ENCODE measurements at places on chromosomes 1 and 21. TPM values are rescaled to one million over a fixed set of nuclear protein-coding genes. Genes with fewer than 3 reads are reported as not detected.
A peak's percentile ranks its signal among the peaks of the same experiment; 100 is the strongest.

DNA sequence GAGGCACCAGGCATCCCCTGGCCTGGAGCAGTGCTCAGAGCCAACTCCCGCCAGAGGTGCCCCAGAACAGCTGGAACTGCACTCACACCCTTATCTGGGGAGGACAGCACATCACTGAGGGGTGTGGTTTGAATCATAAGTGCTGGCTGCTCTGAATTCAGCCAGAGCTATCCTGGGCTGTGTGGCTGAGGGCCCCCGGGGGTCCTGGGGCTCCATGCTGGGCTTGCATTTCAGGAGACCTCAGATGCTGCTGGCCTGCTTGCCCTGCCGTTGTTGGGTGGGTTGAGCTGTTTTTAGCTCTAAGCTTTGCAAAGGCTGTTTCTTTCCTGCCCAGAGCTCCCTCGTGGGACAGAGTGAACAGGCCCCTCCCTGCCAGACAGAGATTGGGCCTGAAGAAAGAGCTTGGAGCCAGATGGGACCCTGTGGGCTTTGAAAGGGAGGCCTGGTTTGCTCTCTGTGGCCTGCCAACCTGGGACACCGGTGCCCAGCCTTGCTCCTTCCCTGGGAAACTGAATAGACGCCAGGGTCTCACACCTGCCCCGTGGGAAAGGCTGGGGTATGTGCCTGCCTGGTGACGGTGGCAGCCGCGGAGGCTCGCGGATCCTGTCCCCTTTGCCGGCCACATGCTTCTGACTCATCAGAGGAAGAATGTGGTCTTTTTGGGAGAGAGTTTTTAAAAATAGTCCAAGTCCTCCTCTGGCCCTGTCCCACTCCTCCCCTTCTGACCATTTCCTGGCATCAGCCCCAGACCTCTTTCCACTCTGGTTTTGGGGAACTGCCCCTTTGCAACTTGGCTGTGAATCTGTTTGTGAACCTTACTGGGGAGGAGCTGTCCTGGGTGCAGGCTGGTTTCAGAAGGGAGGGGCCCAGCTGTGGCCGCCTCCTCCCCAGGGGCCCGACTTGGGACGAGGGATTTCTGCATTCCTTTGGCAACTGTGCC, 30.0 kb downstream of the ARHGEF10L start:
- H3K27me3 ChIP-seq = peaks cover 6% of the 10 kb centered on the region
- H3K4me3 ChIP-seq = no peak overlapping the region
- H3K27ac ChIP-seq = peak overlapping the region; percentile 91
- peak; percentile 49 for DNase-seq
- no peaks in the 10 kb centered on the region for H3K36me3 ChIP-seq

The LCA5L gene
- polyA plus RNA-seq = 4.0 TPM

DNA sequence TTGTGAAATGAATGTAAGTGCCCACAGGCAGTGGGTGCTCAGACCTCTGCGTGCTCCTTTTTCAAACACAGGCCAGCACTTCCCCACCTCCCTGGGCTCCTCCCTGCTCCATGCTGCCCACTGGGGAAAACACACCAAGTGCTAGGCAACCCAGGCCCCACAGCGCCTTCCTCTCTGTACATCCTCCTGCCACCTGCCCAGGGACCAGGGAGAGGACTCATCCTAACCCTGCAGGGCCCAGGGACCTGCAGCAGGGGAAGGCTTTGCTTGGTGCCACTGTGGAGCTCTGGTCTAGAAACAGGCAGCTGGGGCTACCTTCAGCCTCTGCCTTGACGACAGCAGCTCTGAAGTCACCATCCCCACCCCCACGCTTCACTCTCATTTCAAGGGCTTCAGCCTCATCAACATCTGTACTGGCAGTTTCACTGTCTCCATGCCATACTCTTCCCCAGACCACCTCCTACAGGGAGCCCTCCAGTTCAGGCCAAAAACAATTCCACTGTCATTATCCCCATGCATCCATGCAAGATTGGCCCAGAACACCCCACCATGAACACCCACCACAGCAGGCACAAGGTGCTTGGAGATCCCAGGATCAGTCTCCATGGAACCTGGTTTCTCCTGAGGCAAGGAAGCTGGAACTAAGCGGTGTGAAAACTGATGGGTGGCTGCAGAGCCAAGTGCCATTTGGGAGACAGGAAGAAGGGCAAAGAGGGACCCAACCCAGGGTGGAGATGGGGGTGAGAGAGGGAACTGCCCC, 1.1 kb downstream of the IGSF8 start:
- H3K4me1 ChIP-seq = peaks cover 41% of the 10 kb centered on the region
- no peak for DNase-seq
- no peak overlapping the region for H3K27ac ChIP-seq

- H3K27me3 ChIP-seq = no peaks in the 10 kb centered on the region
- peak overlapping the region; percentile 94 for H3K27ac ChIP-seq
- H3K36me3 ChIP-seq = no peaks in the 10 kb centered on the region
- H3K4me1 ChIP-seq = peaks cover 57% of the 10 kb centered on the region
- H3K4me3 ChIP-seq = peak overlapping the region; percentile 93
Observed at GRCh38 chr1:26697431-26697977, 1.7 kb downstream of the ARID1A start.

GRCh38 chr1:40649592-40649930, 15.9 kb downstream of the RIMS3 start:
- H3K36me3 ChIP-seq = no peaks in the 10 kb centered on the region
- peaks cover 13% of the 10 kb centered on the region for H3K27me3 ChIP-seq
- DNase-seq = no peak
- no peaks in the 10 kb centered on the region for H3K4me1 ChIP-seq
- no peak overlapping the region for H3K4me3 ChIP-seq

GRCh38 chr1:206074839-206075238, 21.9 kb downstream of the RHEX start:
- no peak overlapping the region for H3K4me3 ChIP-seq
- no peak for DNase-seq
- no peaks in the 10 kb centered on the region for H3K4me1 ChIP-seq
- H3K36me3 ChIP-seq = no peaks in the 10 kb centered on the region

The TGFB2 gene
- polyA plus RNA-seq = 140 TPM

GRCh38 chr1:243287652-243288051, 31.8 kb downstream of the SDCCAG8 start:
- H3K4me1 ChIP-seq = peaks cover 58% of the 10 kb centered on the region
- H3K27ac ChIP-seq = peak overlapping the region; percentile 77
- no peak for DNase-seq
- no peak overlapping the region for H3K4me3 ChIP-seq

- H3K4me1 ChIP-seq = no peaks in the 10 kb centered on the region
- no peak for DNase-seq
- no peak overlapping the region for H3K4me3 ChIP-seq
- H3K27ac ChIP-seq = no peak overlapping the region
- peaks cover 7% of the 10 kb centered on the region for H3K36me3 ChIP-seq
Observed at GRCh38 chr1:52947490-52947889, 20.4 kb downstream of the SCP2 start.

DNA sequence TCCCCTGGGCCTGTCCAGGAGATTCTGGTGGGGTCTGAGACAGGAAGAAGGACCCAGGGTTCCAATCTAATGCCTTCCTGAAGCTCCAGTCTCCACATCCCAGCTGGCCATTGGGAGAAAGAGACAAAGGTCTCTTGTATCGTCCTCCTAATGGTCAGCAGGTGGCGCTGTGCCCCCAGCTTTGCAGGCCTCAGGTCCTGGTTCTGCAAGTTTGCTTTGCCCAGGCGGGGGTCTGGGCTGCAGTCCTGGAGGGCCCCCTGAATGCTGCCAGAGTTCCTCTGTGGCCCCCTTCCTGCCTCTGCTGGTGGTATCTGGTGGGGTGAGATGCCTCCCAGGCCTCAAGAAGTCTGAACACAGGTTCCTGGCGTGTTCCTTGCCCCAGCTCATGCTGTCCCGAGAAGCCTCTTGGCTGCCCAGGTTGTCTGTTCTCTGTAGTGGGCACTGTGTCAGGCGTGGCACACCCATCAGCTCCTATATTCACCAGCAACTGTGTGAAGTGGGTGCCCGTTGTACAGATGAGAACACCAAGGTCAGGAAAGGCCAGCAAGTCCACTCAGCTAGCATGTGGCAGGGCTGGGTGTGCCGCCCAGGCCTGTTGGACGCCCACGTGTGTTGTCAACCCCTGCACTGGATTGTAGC, 33.8 kb upstream of the CSF3R start:
- no peak overlapping the region for H3K4me3 ChIP-seq
- DNase-seq = peak; percentile 91
- H3K36me3 ChIP-seq = no peaks in the 10 kb centered on the region
- H3K27ac ChIP-seq = no peak overlapping the region
- H3K4me1 ChIP-seq = peaks cover 21% of the 10 kb centered on the region

DNA sequence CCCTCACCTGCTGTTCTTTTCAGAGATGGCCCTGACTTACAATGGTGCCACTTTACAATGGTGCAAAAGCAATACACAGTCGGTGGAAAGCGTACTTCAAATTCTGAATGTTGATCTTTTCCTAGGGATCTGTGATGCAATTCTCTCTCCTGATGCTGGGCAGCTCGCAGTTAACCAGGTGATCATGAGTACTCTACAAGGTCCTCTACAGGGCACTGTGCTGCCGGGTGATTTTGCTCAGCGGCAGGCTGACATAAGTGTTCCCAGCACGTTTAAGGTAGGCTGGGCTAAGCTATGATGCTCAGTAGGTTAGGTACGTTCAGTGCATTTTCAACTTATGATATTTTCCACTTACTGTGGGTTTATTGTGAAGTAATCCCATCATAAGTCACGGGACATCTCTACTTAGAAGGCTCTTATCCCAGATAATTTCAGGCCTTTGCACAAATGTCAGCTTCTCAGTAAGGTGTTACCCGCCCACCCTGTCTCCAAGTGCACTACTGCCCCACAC, 126.5 kb downstream of the KCNN3 start:
- no peaks in the 10 kb centered on the region for H3K36me3 ChIP-seq
- no peaks in the 10 kb centered on the region for H3K27me3 ChIP-seq
- H3K4me3 ChIP-seq = no peak overlapping the region
- H3K27ac ChIP-seq = no peak overlapping the region

- H3K36me3 ChIP-seq = no peaks in the 10 kb centered on the region
- H3K27ac ChIP-seq = no peak overlapping the region
- DNase-seq = no peak
Observed at GRCh38 chr1:29974316-29974724, 738.0 kb downstream of the PTPRU start.

GRCh38 chr1:245604979-245605378, 450.2 kb downstream of the KIF26B start:
- no peaks in the 10 kb centered on the region for H3K27me3 ChIP-seq
- H3K4me3 ChIP-seq = no peak overlapping the region
- H3K36me3 ChIP-seq = no peaks in the 10 kb centered on the region
- no peak overlapping the region for H3K27ac ChIP-seq
- DNase-seq = no peak

- peak overlapping the region; percentile 78 for H3K27ac ChIP-seq
- H3K4me1 ChIP-seq = no peaks in the 10 kb centered on the region
- no peaks in the 10 kb centered on the region for H3K36me3 ChIP-seq
- peak overlapping the region; percentile 6 for H3K4me3 ChIP-seq
Observed at GRCh38 chr1:7491109-7491817, 279.8 kb upstream of the VAMP3 start.

DNA sequence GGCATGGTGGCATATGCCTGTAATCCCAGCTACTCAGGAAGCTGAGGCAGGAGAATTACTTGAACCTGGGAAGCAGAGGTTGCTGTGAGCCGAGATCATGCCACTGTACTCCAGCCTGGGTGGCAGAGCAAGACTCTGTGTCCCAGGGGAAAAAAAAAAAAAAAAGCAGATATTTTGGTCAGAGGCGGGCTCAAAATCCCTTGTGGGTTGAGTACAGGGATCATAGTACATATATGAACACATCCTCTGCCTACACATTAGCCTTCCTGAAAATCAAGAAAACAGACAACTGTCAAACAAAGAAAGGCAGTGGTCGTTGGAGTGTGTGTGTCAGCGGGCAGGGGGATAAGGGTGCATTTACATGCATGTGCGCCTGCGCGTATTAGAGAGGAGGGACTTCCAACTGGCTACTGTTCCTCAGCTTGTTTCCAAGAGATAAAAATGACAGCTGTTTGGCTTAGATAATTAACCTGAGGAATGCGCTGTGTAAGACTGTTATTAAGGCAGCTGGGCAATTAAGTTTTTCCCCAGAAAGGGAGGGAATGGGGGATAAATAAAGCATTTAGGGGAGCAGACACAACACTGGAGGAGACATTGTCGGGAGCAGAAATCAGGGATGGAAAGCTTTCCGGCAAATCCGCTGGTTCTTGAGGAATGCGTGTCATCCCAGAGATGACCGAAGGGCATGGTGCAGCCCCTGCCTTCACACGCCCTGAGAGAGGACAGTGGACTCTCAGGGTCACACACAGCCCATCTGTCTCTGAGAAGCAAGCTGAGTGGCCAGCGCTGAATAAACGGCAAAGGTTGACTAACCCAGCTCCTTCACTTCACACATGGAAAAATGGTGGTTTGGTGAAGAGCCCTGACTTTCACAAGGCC, 6.4 kb downstream of the LAMB3 start:
- DNase-seq = peak; percentile 60
- no peaks in the 10 kb centered on the region for H3K27me3 ChIP-seq
- no peaks in the 10 kb centered on the region for H3K36me3 ChIP-seq
- peaks cover 67% of the 10 kb centered on the region for H3K4me1 ChIP-seq
- no peak overlapping the region for H3K27ac ChIP-seq
- H3K4me3 ChIP-seq = no peak overlapping the region

GRCh38 chr1:177596485-177596884, 373.4 kb downstream of the SEC16B start:
- H3K4me1 ChIP-seq = no peaks in the 10 kb centered on the region
- H3K27me3 ChIP-seq = no peaks in the 10 kb centered on the region
- no peak for DNase-seq
- no peaks in the 10 kb centered on the region for H3K36me3 ChIP-seq
- H3K4me3 ChIP-seq = no peak overlapping the region
- H3K27ac ChIP-seq = no peak overlapping the region

DNA sequence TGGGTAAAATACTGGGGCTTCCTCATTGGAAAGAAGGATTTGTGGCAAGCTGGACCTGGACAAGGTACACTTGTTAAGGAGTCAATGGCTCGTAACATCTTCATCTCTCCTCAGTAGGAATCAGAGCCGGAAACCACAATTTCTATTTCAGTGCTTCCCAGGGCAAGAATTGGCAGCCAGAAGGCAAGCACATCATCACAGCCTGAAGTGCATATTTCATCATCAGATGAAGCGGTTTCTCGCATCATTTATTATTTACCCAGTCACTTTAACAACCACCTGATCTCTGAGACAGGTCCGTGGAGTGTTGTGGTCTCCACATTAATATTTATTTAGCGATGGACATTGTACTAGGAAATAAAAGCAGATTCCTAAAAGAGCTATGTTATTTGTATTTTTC, 55.0 kb downstream of the KCNJ15 start:
- peaks cover 70% of the 10 kb centered on the region for H3K4me1 ChIP-seq
- no peaks in the 10 kb centered on the region for H3K36me3 ChIP-seq
- H3K27ac ChIP-seq = peak overlapping the region; percentile 72
- H3K4me3 ChIP-seq = no peak overlapping the region
- DNase-seq = no peak

DNA sequence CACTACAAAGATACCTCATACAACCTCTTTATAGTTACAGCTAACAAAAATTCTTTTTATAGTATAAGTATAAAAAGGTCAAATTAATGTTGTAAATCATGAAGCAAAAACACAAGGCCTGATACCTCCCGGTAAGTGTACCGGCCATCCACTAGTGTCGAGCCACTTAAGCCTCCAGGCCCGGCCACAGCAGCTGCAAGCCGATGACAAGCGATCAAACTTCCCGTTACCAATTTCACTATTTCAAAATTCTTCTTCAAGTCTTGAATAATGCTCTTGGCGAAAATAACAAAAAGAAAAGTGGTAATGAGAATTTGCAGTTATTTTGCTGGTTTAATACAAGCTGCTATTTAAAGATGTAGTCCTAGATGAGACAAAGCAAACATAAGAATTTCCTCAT, 67.6 kb downstream of the USP24 start:
- H3K4me3 ChIP-seq = no peak overlapping the region
- no peak overlapping the region for H3K27ac ChIP-seq
- H3K4me1 ChIP-seq = peaks cover 21% of the 10 kb centered on the region
- DNase-seq = no peak

The SLC30A2 gene
- polyA plus RNA-seq = 0.27 TPM

The HIPK1 gene
- polyA plus RNA-seq = 47.3 TPM

The LRRC8B gene
- 10.4 TPM for polyA plus RNA-seq

The PCSK9 gene
- 1.0 TPM for polyA plus RNA-seq
